ENCODE measurements at places on chromosomes 3 and 15. TPM values are rescaled to one million over a fixed set of nuclear protein-coding genes. Genes with fewer than 3 reads are reported as not detected.

DNA sequence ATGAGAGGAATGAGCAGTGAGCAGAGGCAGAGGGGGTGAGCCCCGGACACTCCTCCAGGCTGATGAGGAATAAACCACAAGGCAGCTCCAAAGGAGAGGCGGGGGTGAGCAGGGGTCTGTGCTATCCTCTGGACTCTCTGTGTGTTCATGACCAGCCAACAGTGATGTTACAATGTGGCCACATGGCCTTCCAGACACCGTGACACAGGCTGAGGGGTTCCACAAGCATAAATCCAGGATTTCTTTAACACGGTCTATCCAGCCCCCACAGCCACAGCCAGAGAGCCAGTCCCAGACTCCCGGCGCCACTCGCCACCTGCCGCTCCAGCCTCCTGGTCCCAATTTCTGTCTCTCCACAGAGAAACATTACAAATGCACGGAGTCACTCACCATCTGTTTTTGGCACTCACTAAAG is 24.4 kb downstream of the XXYLT1 start:
- H3K36me3 ChIP-seq = no peaks in the 10 kb centered on the region
- H3K4me3 ChIP-seq = no peak overlapping the region
- DNase-seq = no peak
- no peak overlapping the region for H3K27ac ChIP-seq

DNA sequence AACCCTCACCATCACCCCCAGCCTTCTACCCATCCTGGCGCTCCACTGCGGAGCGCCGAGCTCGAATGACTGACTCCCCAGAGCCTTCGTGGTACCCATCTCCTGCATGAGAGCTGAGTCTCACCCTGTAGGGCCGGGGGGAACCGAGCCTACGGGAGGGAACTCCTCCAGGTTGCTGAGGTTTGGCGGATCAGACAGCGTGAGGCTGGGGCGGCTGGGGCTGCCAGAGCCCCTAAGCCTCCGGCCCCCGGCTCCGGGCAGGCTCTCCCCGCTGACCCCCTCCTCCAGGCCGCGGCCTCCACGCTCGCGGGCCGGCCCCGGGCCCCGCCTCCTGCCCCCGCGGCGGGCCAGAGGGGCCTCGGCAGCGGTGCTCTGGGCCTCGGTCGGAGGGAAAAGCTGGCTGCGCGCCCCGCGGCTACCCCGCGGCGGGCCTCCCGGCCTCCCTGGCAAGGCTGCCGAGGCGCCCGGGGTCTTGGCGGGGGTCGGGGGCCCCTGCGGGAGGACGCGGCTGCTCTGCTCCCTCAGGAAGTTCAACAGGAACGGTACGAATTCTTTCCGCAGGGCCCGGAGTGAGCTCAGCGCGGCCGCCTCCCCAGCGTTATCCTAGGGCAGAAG is 643 bp downstream of the CDAN1 start:
- no peaks in the 10 kb centered on the region for H3K27me3 ChIP-seq
- H3K4me1 ChIP-seq = peaks cover 6% of the 10 kb centered on the region
- no peak overlapping the region for H3K27ac ChIP-seq
- H3K4me3 ChIP-seq = peak overlapping the region; percentile 91

- no peaks in the 10 kb centered on the region for H3K36me3 ChIP-seq
- no peaks in the 10 kb centered on the region for H3K4me1 ChIP-seq
- H3K4me3 ChIP-seq = no peak overlapping the region
- no peak overlapping the region for H3K27ac ChIP-seq
- H3K27me3 ChIP-seq = no peaks in the 10 kb centered on the region
Observed at GRCh38 chr3:157373783-157374182, 62.9 kb upstream of the PTX3 start.

DNA sequence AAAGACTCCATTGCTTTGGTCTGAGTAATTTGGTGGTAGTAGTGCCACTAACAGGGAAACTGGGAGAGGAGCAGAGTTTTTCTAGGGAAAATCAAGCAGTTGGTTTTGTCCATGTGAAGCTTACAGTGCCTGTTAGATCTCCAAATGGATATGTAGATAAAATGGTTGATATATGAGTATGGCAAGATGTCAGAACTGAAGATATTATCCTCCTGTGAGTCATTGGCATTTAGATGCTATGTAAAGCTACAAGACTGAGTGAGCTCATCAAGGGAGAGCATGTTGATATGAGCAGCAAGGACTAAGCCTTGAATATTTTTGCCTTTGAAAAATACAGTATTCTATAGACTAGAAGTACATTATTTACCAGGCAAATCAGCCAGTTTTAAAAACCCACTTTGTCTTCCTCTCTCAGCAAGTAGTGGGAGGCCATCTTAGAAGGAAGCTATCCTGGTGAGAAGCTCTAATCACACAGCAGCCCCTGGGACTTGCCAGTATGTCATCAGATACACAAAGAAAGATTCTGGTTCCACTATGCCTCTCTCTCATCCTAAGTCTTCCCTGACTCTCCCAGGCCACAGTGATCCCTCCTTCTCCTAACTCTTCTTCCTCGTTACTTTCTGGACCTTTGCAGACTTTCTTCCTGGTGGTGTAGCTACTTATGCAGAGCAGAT is 77.4 kb upstream of the ANKRD28 start:
- H3K4me3 ChIP-seq = no peak overlapping the region
- DNase-seq = no peak

DNA sequence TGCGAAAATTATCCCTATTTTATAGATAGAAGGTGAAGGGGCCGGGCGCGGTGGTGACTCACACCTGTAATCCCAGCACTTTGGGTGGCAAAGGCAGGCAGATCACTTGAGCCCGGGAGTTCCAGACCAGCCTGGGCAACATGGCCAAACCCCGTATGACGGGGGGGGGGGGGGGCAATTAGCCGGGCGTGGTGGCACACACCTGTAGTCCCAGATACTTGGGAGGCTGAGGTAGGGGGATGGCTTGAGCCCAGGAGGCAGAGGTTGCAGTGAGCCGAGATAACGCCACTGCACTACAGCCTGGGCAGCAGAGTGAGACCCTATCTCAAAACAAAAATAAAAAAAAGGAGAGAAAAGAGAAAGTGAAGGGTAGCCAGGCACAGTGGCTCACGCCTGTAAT is 1.4 kb downstream of the AAGAB start:
- no peak overlapping the region for H3K27ac ChIP-seq
- peak overlapping the region; percentile 96 for H3K4me3 ChIP-seq
- H3K36me3 ChIP-seq = no peaks in the 10 kb centered on the region
- DNase-seq = no peak

ERICH6 gene
- not detected for total RNA-seq
